Urothelium cell line (cell line): ENCODE measurements at places on chromosomes 2 and 18.

GRCh38 chr18:50836521-50836957, 16.7 kb upstream of the MRO start:
- DNase-seq = peak; percentile 59

GRCh38 chr18:11871501-11871900, 20.3 kb downstream of the CHMP1B start:
- no peak for DNase-seq

- DNase-seq = peak; percentile 77
These were observed 60.6 kb downstream of the PTPN4 start for GRCh38 chr2:119820275-119820674.

DNA sequence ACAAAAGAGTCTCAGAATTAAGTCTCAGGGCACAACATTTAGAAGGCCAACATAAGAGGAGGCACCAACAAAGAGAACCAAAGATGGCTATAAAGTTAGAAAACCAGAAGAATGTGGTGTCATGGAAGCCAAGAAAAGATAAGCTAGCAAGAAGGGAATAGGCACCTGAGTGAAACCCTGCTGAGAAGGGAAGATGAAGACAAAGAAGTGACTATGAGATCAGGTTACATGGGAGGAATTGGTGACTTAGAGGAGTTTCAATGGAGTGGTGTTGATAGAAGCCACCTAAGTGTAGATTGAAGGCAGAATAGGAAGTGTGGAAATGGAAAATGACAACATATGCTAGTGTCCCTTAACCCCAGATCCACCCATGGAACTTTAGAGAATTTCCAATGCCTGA, 327.6 kb upstream of the KCNJ3 start:
- no peak for DNase-seq

DNA sequence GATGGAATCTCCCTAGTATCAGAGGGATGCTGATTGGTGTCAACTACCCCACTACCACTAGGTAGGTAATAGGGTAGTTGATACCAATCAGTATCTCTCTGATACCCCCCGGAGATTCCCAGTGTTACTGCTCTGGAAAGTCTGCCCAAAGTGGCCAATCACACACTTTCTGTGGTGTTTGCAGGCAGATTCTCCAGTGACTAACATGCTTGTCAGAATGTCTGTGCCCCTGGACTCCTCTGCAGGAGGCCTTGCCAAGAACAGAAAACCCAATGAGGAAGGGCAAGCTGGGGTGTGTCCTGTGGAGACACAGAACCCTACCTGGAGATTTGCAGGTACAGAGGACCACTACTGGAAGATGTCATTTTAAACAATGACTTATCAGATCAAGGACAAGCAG, 135.1 kb downstream of the RIT2 start:
- no peak for DNase-seq

- no peak for DNase-seq
These were observed 134.8 kb downstream of the EIPR1 start for GRCh38 chr2:3242747-3243369.

GRCh38 chr2:96241227-96241626, 24.6 kb downstream of the TMEM127 start:
- no peak for DNase-seq

DNA sequence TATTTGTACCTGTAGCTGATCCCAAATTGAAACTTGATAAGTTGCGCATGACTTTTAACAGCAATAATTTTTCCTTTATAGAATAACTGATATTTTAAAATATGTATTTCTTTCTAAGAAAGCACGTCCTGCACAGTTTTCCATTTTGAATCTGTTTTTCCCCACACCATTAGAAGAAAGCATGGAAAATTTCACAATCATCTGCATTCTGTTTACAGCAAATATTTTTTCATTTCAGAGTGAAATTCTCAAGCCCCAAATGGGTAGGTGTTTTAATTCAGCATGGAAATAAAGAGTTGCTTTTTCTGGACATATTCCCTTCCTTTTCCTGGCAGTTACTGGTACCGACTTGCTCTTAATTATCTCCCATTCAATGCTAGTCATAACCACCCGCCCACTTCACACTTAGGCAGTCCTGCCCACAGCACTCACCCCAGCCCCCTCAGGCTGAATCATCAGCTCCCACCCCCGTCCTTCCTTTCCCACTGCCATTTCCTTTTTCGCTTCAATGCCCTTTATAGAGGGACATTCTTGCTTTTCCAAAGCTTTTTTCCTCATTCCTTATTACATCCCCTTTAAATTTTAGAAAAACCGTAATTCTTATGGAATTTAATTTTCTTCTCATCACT, 89.2 kb upstream of the GLS start:
- peak; percentile 63 for DNase-seq

DNA sequence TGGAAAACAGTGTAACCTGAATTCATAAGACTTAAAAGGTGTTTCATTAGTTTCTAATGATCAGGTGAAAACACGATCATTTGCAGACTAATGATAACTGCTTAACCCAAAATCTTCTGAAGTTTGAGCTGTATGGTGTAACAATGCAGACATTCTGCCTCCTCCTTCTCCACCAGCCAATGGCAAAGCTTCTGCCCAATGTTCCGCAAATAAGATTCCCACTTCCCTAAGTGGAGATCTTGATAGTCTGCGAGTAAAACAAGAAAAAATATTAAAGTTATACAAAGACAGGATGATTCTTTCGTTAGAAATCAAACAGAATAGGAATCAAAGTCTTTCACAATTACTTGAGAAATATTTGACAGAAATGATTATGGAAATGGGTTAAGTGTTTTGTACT, 8.1 kb downstream of the C2orf42 start:
- no peak for DNase-seq

GRCh38 chr2:19689646-19690168, 212.1 kb downstream of the TTC32 start:
- no peak for DNase-seq

- DNase-seq = no peak
These were observed 112.7 kb upstream of the RMDN2 start for GRCh38 chr2:37812414-37812813.

GRCh38 chr2:11997142-11997541, 250.7 kb downstream of the LPIN1 start:
- DNase-seq = no peak

- DNase-seq = no peak
These were observed 323.2 kb upstream of the TFPI start for GRCh38 chr2:187877391-187877790.

DNA sequence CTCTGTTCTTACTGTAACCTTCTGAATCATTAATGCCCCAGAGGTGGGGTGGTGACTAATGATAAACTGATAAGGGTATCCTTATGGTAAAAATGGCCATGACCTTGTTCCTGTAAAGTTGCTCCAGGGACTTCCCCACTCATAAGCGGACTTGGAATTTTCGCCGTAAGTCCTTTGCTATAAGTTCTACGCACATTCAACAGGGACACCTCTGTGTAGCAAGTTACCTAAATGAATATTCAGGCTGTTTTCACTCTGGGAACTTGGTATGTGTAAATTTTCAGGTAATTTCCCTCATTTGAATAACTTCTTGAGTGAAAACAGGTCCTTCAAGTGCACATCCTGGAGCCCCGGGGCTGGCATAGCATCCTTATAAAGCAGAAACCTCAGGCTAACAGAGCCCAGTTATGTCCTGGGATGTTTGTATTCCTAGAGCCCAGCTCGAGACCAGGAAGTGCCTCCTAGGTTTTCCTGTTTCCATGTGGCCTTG, 9.4 kb upstream of the AGFG1 start:
- no peak for DNase-seq

DNA sequence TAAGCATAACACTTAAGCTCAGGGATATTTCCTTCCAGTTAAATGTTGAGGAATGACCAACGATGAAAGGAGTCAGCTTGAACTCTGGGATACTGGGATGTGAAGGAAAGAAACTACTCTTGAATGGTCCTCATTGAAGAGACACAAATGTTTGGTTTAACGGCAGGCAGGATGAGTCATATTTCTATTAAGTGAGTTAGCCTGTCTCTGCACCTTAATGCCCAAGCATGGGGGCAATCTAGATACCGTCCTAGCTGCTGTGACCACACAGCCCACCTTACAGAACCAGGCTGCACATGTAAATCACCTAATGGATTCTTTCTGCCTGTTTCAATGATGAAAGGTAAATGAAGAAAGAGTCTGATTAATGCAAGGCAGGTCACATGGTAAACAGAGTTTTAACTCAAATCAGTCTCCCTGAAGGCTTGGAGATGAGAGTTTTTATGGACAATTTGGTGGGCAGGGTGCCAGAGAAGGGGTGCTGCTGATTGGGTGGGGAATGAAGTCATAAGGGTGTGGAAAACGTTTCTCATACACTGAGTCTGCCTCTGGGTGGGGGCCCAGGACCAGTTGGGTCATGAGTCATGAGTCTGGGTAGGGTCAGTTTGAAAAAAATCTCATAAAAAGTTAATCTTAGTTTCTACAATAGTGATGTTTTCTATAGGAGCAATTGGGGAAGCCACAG, 144.6 kb upstream of the MMADHC start:
- DNase-seq = peak; percentile 63

- no peak for DNase-seq
These were observed 26.7 kb downstream of the CNNM4 start for GRCh38 chr2:96787411-96787810.

- no peak for DNase-seq
These were observed 8.4 kb downstream of the ST8SIA5 start for GRCh38 chr18:46748466-46748865.
